ENCODE measurements at places on chromosomes 5 and 9. TPM values are rescaled to one million over a fixed set of nuclear protein-coding genes. Genes with fewer than 3 reads are reported as not detected.
A peak's percentile ranks its signal among the peaks of the same experiment; 100 is the strongest.

- H3K36me3 ChIP-seq = no peaks in the 10 kb centered on the region
- no peaks in the 10 kb centered on the region for H3K27me3 ChIP-seq
- H3K4me1 ChIP-seq = no peaks in the 10 kb centered on the region
- no peak overlapping the region for H3K27ac ChIP-seq
- no peak for DNase-seq
Measured at GRCh38 chr5:50717651-50718050, 51.2 kb downstream of the PARP8 start.

DNA sequence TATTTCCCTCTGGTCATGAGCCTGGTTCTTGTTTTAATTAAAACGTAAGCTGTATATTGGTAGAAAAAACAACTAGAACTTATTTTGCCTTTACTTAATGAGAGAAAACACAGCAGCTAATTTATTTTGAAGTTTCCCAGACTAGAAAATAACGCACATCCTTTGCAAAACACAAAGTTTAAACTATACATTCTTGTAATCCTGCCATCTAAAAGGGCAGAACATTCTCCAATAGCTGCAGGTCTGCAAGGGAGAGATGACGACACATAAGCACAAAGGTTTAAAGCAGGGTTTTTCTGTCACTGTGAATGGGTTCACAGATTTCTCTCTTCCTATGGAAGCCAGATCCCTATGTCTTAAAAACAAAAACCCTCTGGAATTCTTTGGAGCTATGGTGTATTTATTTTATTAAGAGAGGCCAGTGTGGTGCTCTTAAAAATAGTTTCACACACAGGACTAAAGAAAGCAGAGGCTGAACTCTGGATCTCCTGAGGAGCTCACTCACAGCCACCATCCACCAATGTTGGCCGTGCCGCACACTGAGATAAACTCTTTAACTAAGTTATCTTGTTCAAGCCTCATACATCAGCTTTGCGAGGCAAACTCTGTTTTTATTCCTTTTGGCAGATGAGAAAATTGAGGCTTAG is 82.4 kb downstream of the SNCAIP start:
- no peaks in the 10 kb centered on the region for H3K27me3 ChIP-seq
- no peak for DNase-seq
- H3K36me3 ChIP-seq = no peaks in the 10 kb centered on the region
- no peaks in the 10 kb centered on the region for H3K4me1 ChIP-seq

Gene NR6A1
- 0.78 TPM for total RNA-seq

GRCh38 chr9:38621434-38622287 is 1.3 kb upstream of the ANKRD18A start:
- no peak overlapping the region for H3K27ac ChIP-seq
- peaks cover 22% of the 10 kb centered on the region for H3K4me1 ChIP-seq
- DNase-seq = no peak
- peak overlapping the region; percentile 44 for H3K4me3 ChIP-seq
- H3K27me3 ChIP-seq = peaks cover 8% of the 10 kb centered on the region
- H3K36me3 ChIP-seq = no peaks in the 10 kb centered on the region

DNA sequence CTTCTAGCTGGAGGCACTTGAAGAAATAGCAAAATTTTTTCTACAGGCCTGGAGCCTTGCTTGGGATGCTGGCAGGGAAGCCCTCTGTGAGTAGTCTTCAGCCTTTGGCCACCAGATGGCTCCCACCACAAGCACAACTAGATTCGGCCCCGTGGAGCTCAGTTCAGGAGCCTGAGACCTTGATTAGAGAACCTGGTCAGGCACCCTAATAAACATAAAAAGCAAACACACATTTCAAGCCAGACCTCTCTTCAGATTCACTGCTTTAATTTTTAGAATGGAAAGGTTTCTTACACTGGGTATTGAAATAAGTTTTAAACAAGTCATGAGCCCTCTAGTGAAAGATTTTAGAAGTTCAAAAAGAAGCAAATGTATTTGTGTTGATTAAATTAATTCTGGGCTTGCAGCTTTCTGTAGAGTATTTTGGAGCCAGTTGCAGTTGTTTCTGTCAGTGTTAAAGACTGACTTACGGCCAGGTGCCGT is 41.4 kb downstream of the GLRX start:
- peak overlapping the region; percentile 5 for H3K27ac ChIP-seq
- peaks cover 7% of the 10 kb centered on the region for H3K36me3 ChIP-seq
- DNase-seq = peak; percentile 68
- no peaks in the 10 kb centered on the region for H3K27me3 ChIP-seq
- no peak overlapping the region for H3K4me3 ChIP-seq
- peaks cover 46% of the 10 kb centered on the region for H3K4me1 ChIP-seq

GRCh38 chr9:116383936-116384335 is 230.3 kb downstream of the PAPPA start:
- no peak overlapping the region for H3K4me3 ChIP-seq
- DNase-seq = no peak
- H3K4me1 ChIP-seq = no peaks in the 10 kb centered on the region
- H3K36me3 ChIP-seq = no peaks in the 10 kb centered on the region
- H3K27me3 ChIP-seq = no peaks in the 10 kb centered on the region

- H3K4me1 ChIP-seq = peaks cover 10% of the 10 kb centered on the region
- H3K36me3 ChIP-seq = no peaks in the 10 kb centered on the region
Measured at GRCh38 chr5:71807909-71808308, 88.8 kb downstream of the CARTPT start.

- no peak overlapping the region for H3K27ac ChIP-seq
- H3K36me3 ChIP-seq = no peaks in the 10 kb centered on the region
- no peaks in the 10 kb centered on the region for H3K4me1 ChIP-seq
Measured at GRCh38 chr5:3365501-3366215, 230.0 kb upstream of the IRX1 start.

GRCh38 chr5:160456480-160457177 is 35.0 kb downstream of the PTTG1 start:
- no peaks in the 10 kb centered on the region for H3K27me3 ChIP-seq
- H3K27ac ChIP-seq = no peak overlapping the region
- no peaks in the 10 kb centered on the region for H3K4me1 ChIP-seq
- H3K4me3 ChIP-seq = no peak overlapping the region

DNA sequence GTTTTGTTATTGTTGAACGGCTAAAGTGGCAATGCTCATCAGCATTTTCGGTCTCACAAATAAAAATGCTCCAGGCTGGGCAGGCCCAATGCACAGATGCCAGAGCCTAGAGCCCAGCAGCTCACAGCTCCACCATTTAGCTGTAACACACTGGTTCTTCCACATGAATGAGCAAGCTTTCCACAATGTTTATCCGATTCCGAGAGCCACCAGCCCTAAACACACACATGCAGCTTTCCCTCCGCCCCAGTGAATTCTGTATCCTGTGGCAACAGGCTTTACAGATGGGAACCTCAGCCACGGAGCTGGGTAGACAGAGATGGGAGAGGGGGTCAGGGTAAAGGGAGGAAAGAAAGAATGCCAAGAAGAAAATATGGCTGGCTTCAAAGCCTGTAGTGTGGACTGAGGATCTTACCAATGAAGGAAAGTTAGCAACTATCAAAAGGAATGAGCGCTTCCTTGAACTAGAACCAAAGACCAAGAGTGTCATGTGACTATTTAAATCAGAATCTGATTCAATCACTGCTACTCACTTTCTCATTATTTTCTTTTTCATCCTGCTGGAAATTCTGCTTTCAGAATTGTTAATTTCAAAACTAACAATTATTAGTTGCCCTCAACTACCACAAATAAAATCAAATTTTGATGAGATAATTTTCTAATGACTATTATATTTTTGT is 77.1 kb downstream of the MRPS27 start:
- no peaks in the 10 kb centered on the region for H3K27me3 ChIP-seq
- no peak overlapping the region for H3K4me3 ChIP-seq
- no peak for DNase-seq
- H3K27ac ChIP-seq = no peak overlapping the region
- no peaks in the 10 kb centered on the region for H3K36me3 ChIP-seq
- H3K4me1 ChIP-seq = peaks cover 42% of the 10 kb centered on the region

- no peak overlapping the region for H3K4me3 ChIP-seq
- no peaks in the 10 kb centered on the region for H3K4me1 ChIP-seq
- H3K36me3 ChIP-seq = no peaks in the 10 kb centered on the region
- no peak overlapping the region for H3K27ac ChIP-seq
Measured at GRCh38 chr9:73370053-73370452, 218.4 kb downstream of the ANXA1 start.

Data from heart right ventricle (tissue), 16 donors.